ENCODE measurements at places on chromosomes 4 and X.

DNA sequence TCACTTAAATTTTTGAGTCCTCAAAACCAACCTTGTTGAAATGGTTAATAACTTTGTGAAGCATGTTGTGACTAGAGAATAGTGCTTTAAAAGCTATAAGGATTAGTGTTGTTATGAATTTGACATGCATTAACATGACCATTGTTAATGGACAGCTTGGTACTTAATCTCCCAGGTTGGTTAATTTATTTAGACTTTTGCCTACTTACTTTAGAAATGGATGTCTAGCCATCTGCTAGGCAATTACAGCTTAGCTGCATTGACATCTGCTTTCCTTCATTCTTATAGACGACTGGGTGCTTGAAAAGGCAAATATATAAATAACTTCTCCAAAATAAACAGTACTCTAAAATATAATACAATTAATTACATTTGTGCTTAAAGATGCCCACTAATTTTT lies 368.0 kb downstream of the CCSER1 start:
- no peak for DNase-seq

DNA sequence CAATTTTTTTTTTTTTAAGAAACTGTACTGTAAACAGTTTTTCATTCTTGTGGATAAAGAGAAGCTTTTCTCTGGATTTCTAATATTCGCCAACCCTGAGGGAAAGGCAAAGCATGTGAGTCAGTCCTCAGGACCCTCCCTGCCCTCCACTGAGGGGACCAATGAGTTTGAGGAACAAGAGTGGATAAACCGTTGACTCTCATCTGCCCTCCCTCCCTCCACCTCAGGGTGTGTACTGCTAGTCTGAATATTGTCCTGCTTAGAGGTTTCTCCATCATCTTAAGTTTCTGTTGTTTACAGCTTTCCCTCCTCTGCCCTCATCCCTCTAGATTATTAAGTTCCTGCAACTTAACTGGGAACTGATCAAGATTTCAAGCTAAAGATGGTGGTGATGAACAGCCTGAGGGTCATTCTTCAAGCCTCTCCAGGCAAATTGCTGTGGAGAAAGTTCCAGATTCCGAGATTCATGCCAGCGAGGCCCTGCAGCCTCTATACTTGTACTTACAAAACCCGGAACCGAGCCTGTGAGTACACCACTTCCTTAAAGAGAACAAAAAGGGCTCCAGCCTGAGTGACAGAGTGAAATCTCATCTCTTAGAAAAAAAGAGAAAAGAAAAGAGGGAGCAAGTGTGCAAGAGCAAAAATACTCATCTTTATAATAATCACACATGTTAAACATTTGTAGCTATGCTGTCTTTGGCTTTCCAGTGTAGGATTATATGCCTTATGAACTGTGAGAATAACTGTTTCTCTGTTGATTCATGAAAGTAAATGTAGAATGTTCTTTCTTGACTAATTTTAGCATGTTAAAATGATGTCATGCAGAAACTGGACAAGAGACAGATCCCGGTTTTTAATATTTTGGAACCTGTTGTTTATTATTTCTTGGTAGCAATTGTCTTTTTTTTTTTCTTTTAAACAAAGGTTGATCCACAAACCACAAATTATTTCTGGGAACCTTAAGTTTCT lies 11.9 kb downstream of the CA5B start:
- DNase-seq, result no peak

DNA sequence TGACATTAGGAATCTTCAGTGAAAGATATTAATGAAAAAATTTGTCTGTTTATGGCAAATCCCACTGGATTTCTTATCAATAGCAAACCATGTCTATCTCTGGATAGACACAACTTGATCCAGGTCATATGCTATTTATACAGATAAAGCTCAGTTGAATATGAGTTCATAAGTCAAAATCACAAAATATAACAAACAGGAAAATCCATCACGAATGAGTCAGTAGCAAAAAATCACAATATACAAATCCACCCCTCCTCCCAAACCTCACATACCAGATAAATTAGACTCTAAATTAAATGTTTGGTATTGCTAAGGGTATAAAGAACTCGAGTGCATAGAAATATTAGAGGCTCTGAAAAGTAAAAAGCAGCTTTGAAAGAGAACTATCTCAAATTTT lies 420.5 kb downstream of the TLL1 start:
- no peak for DNase-seq

GRCh38 chrX:151988706-151989299 lies 14.3 kb upstream of the GABRE start:
- DNase-seq, result no peak

GRCh38 chrX:74434336-74434735 lies 13.0 kb downstream of the SLC16A2 start:
- no peak for DNase-seq
